ENCODE measurements at places on chromosomes 7 and 10.

DNA sequence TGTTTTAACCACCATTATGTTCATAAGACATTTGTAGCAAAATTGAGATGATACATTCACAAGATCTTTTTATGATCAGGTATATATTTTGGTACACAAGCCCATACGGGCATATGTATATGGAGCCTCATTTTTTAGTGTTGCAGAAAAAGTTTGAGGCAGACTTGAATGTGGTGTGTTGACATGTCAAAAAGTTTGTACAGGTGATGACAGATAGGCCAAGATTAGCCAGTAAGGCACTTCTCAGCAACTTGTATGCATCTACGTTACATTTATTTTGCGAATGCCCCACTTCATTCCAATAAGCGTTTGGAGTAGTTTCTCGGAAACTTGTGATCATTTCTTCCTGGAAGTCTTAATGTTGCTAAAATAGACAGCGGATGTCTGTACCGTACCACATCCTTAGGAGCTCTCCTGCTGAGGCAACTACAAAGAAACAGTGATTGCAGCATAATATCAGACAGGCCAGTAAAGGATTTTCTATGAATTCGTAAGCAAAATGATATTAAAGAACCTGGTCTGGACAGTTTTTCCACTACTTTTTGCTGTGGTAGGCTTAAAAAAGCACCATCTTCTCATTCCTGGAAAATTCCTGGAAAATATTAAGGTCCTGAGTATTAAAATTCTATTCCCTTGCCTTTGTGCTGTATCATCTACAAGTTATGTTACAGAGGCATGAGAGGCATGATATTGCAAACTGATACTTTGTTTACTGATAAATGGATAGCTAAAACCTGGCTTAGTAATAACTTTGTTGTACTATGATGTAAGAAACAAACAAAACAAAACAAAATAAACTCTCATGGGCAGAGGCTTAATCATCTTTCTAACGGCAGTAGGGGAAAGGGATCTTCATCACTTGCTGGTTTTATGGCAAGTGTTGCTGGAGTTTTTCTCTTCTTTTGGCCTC is 153.6 kb downstream of the HDAC9 start:
- no peak for DNase-seq

DNA sequence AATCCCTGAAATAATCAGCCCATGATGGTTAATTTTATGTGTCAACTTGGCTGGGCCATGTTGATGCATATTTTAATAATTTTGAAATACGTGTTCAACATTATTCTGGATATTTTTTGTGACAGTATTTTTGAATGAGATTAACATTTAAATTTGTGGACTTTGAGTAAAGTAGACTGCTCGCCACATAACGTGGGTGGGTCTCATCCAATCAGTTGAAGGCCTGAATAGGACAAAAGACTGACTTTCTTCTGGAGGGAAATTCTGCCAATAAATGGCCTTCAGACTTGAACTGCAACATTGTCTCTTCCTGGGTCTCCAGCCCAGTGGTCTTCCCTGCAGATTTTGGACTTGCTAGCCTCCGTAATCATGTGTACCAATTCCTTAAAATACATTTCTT is 53.6 kb upstream of the BICC1 start:
- no peak for DNase-seq

GRCh38 chr7:142332421-142332820 is 74.6 kb upstream of the PRSS58 start:
- DNase-seq, result no peak

DNA sequence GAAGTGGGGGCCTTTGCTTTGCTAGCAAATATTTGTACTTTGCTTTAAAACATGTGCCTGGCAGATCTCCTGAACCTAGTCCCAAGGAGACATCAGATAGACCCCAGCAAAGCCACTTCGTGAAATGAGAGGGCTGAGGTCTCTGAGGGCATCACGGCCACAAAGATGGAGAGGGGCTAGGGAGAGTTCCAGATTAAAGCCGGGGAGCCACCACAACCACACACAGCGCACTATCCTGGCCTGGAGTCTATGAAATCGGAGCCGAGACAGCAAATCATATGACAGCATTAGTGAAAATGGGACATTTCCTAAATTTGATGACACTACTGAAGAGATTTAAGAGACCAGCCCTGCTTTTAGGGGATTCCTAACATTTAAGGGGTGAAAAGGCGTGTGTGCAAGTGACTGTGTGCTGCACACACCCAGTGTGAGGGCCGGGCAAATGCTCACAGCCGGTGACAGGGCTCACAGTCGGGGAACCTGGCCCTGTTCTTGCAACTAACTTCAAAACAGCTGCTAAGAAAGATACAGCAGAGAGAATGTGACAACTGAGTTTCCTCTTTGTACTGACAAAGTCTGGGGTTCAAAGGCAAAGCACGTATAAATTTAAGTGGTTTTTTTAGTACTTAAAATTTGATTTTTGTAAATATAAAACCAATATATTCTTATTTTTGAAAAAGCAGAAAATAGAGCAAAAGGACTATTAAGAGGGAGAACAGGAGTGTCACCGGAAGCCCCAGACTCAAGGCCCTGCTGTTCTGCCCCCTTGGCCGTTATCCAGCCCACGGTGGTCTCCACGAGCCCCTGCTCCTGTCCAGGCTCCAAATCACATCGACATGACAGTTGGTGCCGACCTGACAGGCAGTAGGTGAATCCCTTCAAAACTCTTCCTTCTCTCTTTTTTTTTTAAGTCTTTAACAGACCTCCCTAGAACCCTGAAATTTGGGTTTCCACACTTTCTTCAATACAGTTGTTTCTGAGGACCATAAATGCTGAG is 49.5 kb downstream of the VIPR2 start:
- DNase-seq, result no peak

- DNase-seq, result no peak
Observed at GRCh38 chr7:107125475-107125874, 43.3 kb upstream of the HBP1 start.
